ENCODE measurements at places on chromosomes 11 and 22. TPM values are rescaled to one million over a fixed set of nuclear protein-coding genes. Genes with fewer than 3 reads are reported as not detected.
A peak's percentile ranks its signal among the peaks of the same experiment; 100 is the strongest.

Gene TTC17
- total RNA-seq: 53.4 TPM

Gene VSIG2
- not detected for total RNA-seq

Gene TMPRSS6
- total RNA-seq: not detected

Gene PTGDR2
- total RNA-seq: not detected

Gene DEUP1
- not detected for total RNA-seq

Gene NRXN2
- total RNA-seq: 3.0 TPM

Gene FOLR1
- total RNA-seq: not detected

Gene INPP5J
- total RNA-seq: 5.2 TPM

Gene MAPK8IP1
- 10.8 TPM for total RNA-seq

Gene ARHGAP8
- total RNA-seq: 0.51 TPM

- no peaks in the 10 kb centered on the region for H3K36me3 ChIP-seq
- H3K4me1 ChIP-seq: peaks cover 13% of the 10 kb centered on the region
These were observed 978 bp upstream of the CLDN5 start for GRCh38 chr22:19525116-19525660.

DNA sequence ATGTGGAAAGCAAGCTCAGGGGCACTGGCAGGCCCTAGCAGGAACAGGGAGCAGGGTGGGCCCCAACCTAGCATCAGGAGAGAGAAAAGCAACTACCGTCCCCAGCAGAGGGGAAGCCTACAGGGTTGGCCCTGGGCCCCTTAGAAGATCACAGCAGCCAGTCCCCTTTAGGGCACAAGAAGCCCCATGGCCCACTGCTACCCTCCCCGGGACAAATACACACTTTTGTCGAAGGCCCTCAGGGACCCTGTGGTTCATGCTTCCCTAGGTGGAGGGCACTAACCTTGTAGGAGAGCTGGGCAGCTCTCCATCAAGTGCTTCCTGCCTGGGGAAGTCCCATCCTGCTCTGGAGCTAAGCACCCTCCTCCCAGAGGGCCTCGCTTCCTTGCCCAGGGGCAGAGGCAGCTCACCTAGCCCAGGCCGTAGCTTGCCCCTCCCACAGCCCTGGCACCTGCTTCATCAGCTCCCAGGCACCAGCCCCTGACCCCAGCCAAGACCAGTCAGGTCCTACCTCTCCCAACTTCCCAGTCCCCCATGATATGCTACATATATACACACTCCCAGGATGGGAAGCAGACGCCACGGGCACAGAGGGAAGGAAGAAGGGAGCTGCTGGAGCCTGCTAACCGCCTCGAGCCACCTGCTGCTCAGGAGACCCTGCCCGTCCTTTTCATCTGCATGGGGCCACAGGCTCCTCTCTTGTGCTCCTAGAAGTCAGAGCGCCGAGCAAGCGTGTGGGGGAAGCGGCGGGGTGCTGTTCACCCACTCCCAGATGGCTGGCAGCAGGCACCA lies 20.1 kb downstream of the SUN2 start:
- H3K4me3 ChIP-seq: no peak overlapping the region
- DNase-seq: no peak
- no peak overlapping the region for H3K27ac ChIP-seq
- H3K36me3 ChIP-seq: peaks cover 20% of the 10 kb centered on the region
- peaks cover 32% of the 10 kb centered on the region for H3K4me1 ChIP-seq

- peaks cover 33% of the 10 kb centered on the region for H3K36me3 ChIP-seq
- no peak overlapping the region for H3K4me3 ChIP-seq
- H3K27me3 ChIP-seq: no peaks in the 10 kb centered on the region
- no peak overlapping the region for H3K27ac ChIP-seq
- DNase-seq: no peak
These were observed 142.7 kb downstream of the PARVA start for GRCh38 chr11:12520054-12520453.

GRCh38 chr11:7485186-7486097 lies at the start of gene OLFML1:
OLFML1 (plus strand) TSS chr11:7485506; CDS start chr11:7485876, 370 bp downstream.
- peak within 1 kb of the TSS; percentile 67 for H3K27ac ChIP-seq
- no peaks in the 10 kb centered on the region for H3K27me3 ChIP-seq
- H3K4me3 ChIP-seq: peak within 1 kb of the TSS; percentile 70
- peaks cover 38% of the 10 kb centered on the region for H3K4me1 ChIP-seq

GRCh38 chr22:44184006-44184405 lies 3.3 kb downstream of the PARVG start:
- H3K27ac ChIP-seq: no peak overlapping the region
- peaks cover 7% of the 10 kb centered on the region for H3K4me1 ChIP-seq
- DNase-seq: no peak
- peaks cover 10% of the 10 kb centered on the region for H3K27me3 ChIP-seq
- no peak overlapping the region for H3K4me3 ChIP-seq
- no peaks in the 10 kb centered on the region for H3K36me3 ChIP-seq

DNA sequence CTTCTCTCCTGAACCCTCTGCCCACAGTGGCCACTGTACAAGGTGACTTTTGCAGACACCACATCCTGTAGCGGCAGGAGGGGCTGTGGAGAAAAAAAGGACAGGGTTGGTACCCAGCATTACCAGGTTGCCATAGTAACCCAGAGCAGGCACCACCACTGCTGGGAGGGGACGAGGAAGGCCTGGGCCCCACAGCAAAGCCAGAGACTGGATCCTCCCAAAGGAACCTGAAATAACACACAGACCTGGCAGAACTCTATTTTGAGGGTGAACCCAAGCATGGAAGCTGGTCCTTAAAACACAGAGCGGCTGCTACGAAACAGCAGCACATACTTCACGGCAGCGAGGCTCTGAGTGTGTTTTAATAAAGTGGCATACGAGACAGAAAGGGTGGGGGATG lies 380.6 kb downstream of the CTTN start:
- no peaks in the 10 kb centered on the region for H3K27me3 ChIP-seq
- DNase-seq: no peak

- no peaks in the 10 kb centered on the region for H3K36me3 ChIP-seq
- H3K4me3 ChIP-seq: no peak overlapping the region
- H3K27ac ChIP-seq: no peak overlapping the region
- H3K4me1 ChIP-seq: no peaks in the 10 kb centered on the region
These were observed 257.4 kb downstream of the BRD1 start for GRCh38 chr22:49570032-49570848.

GRCh38 chr11:64088162-64089026 lies 52.7 kb downstream of the FLRT1 start:
- H3K27ac ChIP-seq: no peak overlapping the region
- peaks cover 4% of the 10 kb centered on the region for H3K27me3 ChIP-seq
- peaks cover 3% of the 10 kb centered on the region for H3K36me3 ChIP-seq
- no peak for DNase-seq
- peaks cover 19% of the 10 kb centered on the region for H3K4me1 ChIP-seq

DNA sequence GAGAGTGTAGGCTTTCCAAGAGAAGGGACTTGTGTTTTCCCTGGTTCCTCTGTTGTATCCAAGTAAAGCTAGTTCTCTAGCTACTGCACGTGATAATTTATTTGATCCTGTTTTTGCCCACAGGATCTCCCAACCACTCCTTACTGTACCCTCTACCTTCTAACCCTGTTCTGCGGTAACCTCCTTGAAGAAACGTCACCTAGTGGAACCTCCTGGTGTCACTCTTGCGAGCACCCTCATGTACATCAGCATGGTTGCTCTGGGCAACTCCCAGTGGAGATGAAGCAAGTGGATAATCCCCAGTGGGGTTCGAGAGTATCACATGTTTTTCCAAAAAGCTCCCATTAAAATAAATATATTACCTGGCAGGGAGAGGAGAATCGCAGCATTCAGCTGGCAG lies 108.9 kb upstream of the CLMP start:
- H3K36me3 ChIP-seq: peaks cover 2% of the 10 kb centered on the region
- no peak overlapping the region for H3K4me3 ChIP-seq
- H3K27ac ChIP-seq: no peak overlapping the region
- H3K27me3 ChIP-seq: peaks cover 12% of the 10 kb centered on the region

GRCh38 chr11:859394-860131 lies 16.9 kb downstream of the TSPAN4 start:
- no peaks in the 10 kb centered on the region for H3K36me3 ChIP-seq
- H3K27ac ChIP-seq: no peak overlapping the region
- H3K4me3 ChIP-seq: no peak overlapping the region
- H3K27me3 ChIP-seq: no peaks in the 10 kb centered on the region
- no peak for DNase-seq

GRCh38 chr11:84384731-84385130 lies 1098.6 kb upstream of the CCDC90B start:
- peaks cover 15% of the 10 kb centered on the region for H3K27me3 ChIP-seq
- no peaks in the 10 kb centered on the region for H3K36me3 ChIP-seq

- H3K36me3 ChIP-seq: no peaks in the 10 kb centered on the region
- no peak overlapping the region for H3K27ac ChIP-seq
- DNase-seq: no peak
- no peaks in the 10 kb centered on the region for H3K4me1 ChIP-seq
These were observed 33.2 kb upstream of the TTC12 start for GRCh38 chr11:113281052-113281725.

- H3K4me1 ChIP-seq: no peaks in the 10 kb centered on the region
- H3K27me3 ChIP-seq: no peaks in the 10 kb centered on the region
- no peak for DNase-seq
- H3K36me3 ChIP-seq: no peaks in the 10 kb centered on the region
- no peak overlapping the region for H3K27ac ChIP-seq
These were observed 561.9 kb upstream of the ANO5 start for GRCh38 chr11:21630934-21631478.

DNA sequence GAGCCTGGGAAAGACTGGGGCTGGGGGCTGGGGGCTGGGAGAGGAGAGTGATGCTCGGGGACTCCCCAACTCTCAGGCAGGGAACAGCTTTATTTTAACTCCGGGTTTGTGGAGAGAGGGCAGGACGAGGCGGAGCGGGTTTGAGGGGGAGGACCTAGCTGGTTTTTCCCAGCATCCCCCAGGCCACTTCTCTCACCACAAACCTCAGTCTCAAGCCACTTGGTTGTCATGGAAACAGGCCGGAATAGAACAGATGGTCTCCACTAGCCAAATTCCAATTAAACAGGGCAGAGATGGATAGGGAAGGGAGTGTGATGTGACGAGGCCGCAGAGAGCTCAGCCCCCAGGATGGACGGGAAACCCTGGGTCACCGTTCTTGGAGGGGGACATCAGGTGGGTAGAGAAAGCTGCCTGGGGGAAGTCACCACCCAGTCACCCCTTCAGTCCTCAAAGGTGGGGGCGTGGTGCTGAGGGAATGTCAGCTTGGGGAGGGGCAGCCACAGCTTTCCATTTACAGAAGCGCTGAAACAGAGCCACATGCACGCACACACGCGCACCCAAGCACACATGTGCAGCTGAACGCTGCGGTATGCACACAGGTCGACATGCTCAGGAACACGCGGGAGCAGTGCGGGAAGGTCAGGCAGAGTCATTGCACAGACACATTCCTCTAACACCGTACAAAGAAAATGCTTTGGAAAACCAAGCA lies 19.2 kb downstream of the NECTIN1 start:
- H3K36me3 ChIP-seq: no peaks in the 10 kb centered on the region
- no peaks in the 10 kb centered on the region for H3K4me1 ChIP-seq
- H3K27me3 ChIP-seq: no peaks in the 10 kb centered on the region
- no peak overlapping the region for H3K27ac ChIP-seq

DNA sequence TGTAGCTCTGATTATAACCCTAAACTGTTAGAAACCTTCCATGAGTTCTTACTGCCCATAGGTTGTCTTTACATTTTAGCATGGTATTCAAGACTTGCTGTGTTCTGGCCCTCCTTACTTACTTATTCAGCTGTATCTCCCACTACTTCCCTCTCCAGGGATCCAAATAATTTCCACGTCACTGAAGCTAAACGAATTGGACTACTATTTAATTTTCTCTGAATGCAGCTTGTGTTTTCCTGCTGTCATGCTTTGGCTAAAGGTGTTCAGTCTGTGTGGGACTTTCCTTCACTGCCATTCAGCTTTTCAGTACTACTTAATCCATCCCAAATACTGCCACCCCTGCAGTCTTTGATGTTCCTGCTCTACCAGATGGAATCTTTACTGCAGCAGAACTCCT lies 88.3 kb downstream of the UVRAG start:
- no peak for DNase-seq
- peaks cover 64% of the 10 kb centered on the region for H3K4me1 ChIP-seq
- no peak overlapping the region for H3K27ac ChIP-seq

DNA sequence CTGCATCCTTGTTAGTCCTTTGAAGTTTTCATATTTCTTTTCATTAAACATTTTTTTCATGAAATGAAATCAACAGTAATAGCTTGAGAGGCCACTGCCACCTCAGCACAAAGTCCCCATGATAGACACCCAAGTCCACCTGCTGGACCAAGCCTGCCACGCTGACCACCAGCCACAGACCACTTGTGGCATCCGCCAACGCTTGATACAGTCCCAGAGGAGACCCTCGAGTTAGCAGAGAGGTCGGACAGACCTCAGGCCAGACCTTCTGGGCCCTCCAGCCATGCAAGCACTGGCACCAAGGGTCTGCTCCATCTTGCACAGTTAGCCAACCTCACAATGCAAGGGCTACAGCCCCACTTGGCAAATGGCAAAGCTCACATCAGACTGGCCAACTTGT lies 91.8 kb upstream of the RTL6 start:
- no peak overlapping the region for H3K4me3 ChIP-seq
- peaks cover 33% of the 10 kb centered on the region for H3K27me3 ChIP-seq
- DNase-seq: peak; percentile 68
- H3K27ac ChIP-seq: no peak overlapping the region
- peaks cover 2% of the 10 kb centered on the region for H3K36me3 ChIP-seq
- H3K4me1 ChIP-seq: no peaks in the 10 kb centered on the region

DNA sequence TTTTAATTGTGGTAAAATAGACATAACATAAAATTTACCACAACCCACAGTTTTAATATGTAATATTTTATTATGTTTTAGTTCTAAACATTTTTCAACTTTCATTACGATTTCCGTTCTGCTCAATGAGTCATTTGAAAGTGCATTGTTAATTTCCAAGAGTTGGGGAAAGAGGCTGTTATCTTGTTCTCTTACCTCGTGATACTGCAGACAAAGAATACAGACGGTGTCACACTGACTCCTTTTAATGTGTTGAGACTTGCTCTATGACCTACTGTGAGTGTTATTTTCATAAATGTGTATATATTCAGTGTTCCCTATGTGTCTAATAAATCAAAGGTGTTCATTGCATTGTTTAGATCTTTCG lies 10.8 kb upstream of the RAC2 start:
- peaks cover 17% of the 10 kb centered on the region for H3K4me1 ChIP-seq
- DNase-seq: no peak
- no peak overlapping the region for H3K4me3 ChIP-seq

GRCh38 chr11:100525635-100526034 lies 161.5 kb upstream of the ARHGAP42 start:
- no peaks in the 10 kb centered on the region for H3K4me1 ChIP-seq
- no peak for DNase-seq
- peaks cover 18% of the 10 kb centered on the region for H3K27me3 ChIP-seq
- H3K27ac ChIP-seq: no peak overlapping the region

DNA sequence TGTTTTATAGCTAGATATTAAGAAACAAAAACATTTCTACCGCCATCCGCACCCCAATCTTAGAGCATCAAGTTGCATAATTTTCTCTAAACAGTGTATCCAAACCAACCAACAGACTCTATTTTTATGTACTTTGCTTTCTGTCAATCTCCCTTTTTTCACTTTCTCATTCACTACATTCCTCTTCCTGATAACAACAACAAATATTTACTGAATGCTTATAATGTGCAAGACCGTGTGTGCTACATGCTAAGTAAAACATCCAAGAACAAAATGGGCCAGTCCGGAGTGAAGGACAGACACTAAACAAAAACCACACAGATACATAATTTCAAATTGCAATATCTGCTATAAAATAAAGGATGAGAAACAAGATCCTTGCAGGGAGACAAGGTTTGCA lies 38.6 kb upstream of the SOX6 start:
- H3K4me3 ChIP-seq: peak overlapping the region; percentile 5
- H3K4me1 ChIP-seq: peaks cover 55% of the 10 kb centered on the region
- peak overlapping the region; percentile 52 for H3K27ac ChIP-seq
- DNase-seq: no peak

- H3K4me3 ChIP-seq: no peak overlapping the region
- no peaks in the 10 kb centered on the region for H3K27me3 ChIP-seq
- peak overlapping the region; percentile 81 for H3K27ac ChIP-seq
- DNase-seq: no peak
- peaks cover 13% of the 10 kb centered on the region for H3K4me1 ChIP-seq
These were observed 261.5 kb downstream of the LARGE1 start for GRCh38 chr22:33658775-33659174.

Measured in chondrocyte (in vitro differentiated cells).